Activated T-helper 17 cell treated with anti-CD3 and anti-CD28 coated beads, Interleukin-2, amount 50 U/mL, for 72 hours (primary cell): ENCODE measurements at places on chromosomes 2 and 18. TPM values are rescaled to one million over a fixed set of nuclear protein-coding genes. Genes with fewer than 3 reads are reported as not detected.

DNA sequence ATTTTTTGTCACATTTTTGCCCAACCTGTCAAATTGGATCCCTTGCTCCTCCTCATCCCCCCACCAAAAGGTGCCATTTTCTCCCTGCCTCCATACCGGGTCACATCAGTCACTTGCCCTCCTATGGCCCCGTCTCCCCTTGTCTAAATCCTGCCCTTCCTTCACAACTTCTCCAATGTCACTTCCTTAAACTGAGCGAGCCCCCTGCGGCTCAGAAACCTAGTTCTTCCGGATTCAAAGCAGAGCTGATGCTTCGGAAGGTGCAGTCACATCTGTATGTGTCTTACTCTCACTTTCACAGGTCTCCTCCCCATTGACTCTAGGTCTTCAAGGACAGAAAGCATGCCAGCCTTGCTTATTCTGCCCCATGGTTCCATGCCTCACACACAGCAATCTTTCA is 22.1 kb downstream of the TNP1 start:
- no peak for ATAC-seq

- ATAC-seq, result no peak
Measured at GRCh38 chr2:37586663-37587317, 84.7 kb downstream of the CDC42EP3 start.

DNA sequence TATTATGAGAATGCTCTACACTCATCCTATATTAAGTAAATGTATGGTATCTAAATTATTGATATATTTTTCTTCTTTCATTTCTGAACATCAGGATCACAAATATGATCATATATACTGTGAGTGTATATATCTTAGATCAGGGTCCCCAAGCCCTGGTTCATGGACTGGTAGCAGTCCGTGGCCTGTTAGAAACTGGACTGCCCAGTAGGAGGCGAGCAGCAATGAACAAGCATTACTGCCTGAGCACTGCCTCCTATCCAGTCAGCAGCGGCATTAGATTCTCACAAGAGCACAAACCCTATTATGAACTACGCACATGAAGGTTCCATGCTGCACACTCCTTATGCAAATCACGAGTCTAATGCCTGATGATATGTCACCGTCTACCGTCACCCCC is 1247.1 kb upstream of the NXPH2 start:
- ATAC-seq, result no peak

GRCh38 chr18:73646196-73646595 is 501.4 kb downstream of the FBXO15 start:
- no peak for ATAC-seq

DNA sequence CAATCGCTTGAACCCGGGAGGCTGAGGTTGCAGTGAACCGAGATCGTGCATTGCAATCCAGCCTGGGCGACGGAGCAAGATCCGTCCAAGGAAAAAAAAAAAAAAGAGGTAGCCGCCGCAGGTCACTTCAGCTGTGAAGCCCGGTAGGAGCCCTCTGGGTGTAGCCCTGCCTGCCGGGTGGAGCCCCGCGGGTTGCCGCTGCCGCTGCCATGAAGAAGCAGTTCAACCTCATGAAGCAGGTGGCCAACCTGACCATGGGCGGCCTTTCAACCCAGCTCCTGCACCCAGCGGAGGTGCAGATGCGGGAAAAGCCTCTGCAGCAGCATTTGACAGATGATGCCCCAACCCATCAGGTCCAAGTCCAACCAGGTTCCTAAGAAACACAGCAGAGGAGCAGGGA is 219.5 kb upstream of the SLC39A10 start:
- no peak for ATAC-seq

DNA sequence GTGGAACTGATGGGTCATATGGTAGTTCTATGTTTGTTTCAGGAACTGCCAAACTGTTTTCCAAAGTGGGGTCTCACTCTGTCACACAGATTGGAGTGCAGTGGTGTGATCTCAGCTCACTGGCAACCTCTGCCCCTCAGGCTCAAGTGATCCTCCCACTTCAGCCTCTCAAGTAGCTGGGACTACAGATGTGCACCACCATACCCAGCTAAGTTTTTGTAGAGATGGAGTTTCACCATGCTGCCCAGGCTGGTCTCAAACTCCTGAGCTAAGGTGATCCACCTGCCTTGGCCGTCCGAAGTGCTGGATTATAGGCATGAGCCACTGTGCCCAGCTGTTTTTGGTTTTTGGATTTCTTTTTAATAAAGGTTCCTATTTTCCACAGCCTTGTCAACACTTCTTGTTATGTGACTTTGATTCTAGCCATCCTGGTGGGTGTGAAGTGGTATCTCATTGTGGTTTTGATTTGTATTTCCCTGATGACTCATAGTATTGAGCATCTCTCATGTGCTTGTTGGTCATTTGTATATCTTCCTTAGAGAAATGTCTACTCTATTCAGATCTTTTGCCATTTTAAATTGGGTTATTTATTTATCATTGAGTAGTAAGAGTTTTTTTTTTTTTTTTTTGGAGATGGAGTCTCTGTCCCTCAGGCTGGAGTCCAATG is 22.8 kb downstream of the NPC1 start:
- peak; percentile 98 for ATAC-seq

DNA sequence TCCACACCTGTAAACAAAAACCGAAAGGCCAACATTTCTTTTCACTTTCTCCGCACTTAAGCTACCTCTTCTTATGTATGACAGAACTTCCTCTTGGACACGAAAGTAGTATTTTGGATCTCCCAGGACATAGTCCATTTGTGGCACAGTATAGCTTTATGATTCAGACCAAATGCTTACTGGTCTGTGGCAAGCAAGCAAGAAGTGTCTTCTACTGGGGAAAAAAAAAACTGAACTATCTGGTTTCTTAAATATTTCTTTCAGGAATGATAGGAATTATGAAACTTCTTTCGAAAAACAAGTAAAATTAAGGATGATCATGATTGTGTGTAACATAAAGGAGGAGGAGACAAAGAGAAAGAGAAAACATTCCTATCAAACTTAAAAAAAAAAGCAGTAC is 33.6 kb downstream of the SRBD1 start:
- ATAC-seq, result no peak

DNA sequence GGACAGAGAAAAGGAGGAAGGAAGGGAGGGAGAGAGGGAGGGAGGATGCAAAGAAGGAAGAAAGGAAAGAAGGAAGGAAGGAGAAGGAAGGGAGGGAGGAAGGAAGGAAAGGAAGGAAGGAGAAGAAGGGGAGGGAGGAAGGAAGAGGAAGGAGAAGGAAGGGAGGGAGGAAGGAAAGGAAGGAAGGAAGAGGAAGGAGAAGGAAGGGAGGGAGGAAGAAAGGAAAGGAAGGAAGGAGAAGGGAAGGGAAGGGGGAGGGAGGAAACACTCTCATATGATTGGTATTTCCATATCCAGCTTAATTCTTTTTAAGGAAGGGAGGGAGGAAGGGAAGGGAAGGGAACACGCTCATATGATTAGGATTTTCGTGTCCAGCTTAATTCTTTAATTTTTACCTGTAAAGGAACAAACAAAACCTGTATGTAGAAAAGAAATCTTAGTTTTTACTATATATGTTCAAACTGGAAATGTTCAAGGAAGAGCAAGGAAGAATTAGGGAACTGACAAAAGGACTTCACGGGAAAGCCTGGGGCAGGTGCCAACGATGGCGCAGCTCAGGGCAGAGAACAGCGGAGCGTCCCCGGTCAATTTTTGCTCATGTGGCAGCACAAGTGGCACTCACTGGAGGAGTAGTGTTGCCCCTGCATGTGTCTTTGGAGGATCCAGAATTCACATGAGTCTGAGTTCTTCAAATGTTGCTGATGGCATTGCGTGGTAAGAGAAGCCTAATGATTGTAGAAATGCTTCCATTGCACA is 228.6 kb downstream of the ZNF516 start:
- no peak for ATAC-seq

DNA sequence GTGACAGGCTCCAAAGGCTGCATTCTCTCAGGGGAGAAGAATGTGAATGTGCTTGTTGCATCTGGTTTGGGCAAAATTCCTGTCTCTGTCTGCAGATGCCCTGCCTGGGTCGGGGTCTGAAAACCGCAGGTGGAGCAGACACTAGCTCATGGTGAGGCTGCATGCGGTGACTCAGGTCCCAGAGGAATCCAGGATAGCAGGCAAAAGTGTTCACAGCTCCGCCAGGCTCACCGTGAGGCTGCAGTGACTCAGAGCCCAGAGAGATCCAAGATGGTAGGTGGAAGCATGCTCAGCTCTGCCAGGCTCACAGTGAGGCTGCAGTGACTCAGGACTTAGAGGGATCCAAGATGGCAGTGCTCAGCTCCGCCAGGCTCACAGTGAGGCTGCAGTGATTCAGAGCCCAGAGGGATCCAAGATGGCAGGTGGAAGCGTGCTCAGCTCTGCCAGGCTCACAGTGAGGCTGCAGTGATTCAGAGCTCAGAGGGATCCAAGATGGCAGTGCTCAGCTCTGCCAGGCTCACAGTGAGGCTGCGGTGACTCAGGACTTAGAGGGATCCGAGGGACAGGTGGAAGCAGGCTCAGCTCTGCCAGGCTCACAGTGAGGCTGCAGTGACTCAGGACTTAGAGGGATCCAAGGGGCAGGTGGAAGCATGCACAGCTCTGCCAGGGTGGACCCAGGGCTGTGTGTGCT is 200.5 kb downstream of the ACKR3 start:
- no peak for ATAC-seq

GRCh38 chr2:118049816-118050140 is 35.9 kb upstream of the CCDC93 start:
- peak; percentile 63 for ATAC-seq

DNA sequence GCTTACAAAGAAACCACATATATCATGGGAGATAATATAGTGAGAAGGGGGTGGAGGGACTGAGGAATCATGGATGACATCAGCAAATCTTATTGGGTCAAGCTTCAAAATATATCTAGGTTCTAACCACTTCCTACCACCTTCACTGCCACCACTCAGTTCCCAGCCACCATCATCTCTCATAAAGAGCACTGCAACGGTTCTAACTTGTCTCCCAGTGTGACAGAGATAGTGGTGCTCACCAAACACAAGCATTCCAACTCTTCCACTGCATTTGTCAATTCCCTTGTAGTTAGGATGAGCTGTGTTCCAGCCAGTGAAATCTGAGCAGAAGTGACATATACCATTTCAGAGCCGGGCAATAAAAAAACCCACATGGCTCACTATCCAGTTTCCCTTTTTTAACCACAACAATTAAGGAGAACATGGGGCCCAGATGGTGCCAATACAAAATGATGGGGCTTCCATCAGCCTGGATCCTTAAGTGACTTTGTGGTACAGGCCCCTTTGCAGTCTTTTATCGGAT is 318.1 kb downstream of the NBAS start:
- peak; percentile 31 for ATAC-seq

DNA sequence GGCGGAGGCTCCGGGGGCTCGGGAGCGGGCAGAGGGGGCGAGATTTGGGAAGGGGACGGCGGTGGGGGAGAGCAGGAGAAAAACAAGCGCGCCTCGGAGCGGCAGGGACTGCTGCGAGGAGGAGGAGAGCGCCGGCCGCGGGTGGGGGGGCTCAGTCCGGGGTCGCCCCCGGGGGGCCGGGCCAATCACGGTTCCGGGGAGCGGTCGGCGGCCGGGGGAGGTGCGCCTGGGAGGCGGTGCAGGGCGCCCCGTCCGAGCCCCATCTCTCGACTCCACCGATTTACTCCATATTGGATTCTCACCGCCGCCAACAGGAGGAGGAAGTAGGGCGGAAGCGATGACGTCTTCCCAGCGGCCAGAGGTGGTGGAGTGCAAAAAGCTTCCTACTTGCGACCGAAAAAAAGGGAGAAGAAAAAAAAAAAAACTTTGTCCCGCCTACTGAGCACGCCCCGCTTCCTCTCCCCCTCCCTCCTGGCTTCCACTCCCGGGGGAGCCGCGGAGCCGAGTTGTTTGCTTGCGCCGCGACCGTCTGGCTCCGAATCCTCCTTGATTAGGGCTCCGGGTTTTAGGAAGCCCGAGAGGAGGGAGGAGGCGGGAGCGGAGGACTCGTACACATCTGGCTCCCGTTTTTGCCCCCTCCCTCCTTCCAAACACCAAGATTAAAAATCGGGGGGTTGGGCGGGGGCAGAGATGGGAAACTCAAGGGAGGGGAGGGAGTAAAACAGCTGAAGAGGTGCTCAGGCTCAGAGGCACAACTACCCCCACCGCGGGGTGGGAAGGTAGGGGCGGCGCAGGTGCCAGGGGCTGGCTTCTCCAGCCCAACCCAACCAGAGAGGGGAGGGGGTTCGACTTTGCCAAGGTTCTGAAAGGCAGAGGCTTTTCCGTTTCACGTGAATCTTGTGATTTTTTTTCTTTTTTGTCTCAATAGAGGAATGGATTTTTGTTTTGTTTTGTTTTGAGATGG is at the start of gene SPRED2:
TSS of gene SPRED2 (minus strand) at position 373 of the 964 bp plus-strand sequence. CDS start 612 bp downstream, outside the sequence.
- peak; percentile 50 for ATAC-seq

DNA sequence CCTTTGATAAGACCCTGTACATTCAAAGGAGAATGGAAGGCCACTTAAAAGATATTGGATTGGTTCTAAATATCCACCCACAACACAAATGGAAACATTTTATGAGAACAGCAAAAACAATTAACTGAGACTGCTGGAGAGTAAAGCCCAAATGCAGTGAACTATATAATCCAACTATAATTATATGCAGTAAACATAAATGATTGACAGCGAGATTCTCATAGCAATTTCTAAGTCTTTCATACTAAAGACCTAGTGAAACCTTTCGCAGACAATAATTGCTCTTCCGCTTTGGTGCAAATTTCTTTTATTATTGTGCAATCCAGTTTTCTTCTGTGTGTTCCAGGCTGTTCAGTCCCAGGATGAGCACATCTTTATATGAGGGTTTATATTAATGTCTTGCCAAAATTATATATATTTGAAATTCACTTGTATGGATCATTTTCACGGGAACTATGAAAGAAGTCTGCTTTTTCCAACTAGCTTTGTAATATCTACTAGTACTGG is 190.9 kb downstream of the ST6GAL2 start:
- no peak for ATAC-seq

DNA sequence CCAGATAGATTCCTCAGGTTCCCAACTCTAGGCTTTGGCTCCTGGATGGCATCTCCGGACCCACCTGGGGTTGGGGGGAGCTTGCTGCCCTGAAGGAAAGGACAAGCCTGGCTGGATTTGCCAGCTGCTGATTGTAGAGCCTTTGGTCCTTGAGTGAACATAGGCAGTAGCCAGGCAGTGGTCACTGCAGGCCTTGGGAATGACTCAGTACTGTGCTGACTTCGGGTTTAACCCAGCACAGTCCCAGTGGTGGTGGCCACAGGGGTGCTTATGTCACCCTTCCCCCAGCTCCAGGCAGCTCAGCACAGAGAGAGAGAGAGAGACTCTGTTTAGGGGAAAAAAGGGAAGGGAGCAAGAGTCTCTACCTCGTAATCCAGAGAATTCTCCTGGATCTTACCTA is 27.7 kb upstream of the ACTR2 start:
- ATAC-seq, result no peak

DNA sequence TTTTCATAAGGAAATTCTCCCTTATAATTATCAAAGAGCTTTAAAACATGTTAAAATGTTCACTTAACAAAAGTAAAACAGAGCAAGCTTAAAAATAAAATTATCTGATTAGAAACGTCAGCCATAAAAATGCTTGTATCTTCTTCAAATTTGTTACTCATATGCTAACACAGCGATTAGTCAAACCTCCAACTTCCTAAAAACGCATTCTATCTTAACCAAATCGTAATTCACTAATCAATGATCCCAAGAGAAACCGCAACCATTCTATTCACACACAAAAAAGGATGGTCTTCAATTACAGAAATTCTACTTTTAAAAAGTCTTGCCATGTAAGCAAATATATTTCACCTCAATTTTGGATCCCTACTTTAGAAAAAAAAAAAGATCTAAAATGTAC is 1.9 kb downstream of the STK17B start:
- ATAC-seq, result no peak

SERPINB11 gene
- not detected for total RNA-seq

MEP1B gene
- total RNA-seq, result 0.13 TPM

FOXI3 gene
- total RNA-seq, result not detected

CRIM1 gene
- 15.5 TPM for total RNA-seq

STPG4 gene
- 0.50 TPM for total RNA-seq

DSG2 gene
- total RNA-seq, result 0.11 TPM

RNF125 gene
- total RNA-seq, result 14.5 TPM

NEURL3 gene
- total RNA-seq, result 3.4 TPM
